ENCODE measurements at places on chromosomes 1 and 21. TPM values are rescaled to one million over a fixed set of nuclear protein-coding genes. Genes with fewer than 3 reads are reported as not detected.

The TMEM61 gene
- total RNA-seq: 0.04 TPM

The MIA3 gene
- total RNA-seq: 49.0 TPM

The LCE4A gene
- not detected for total RNA-seq

The ASPM gene
- total RNA-seq: 14.2 TPM

GRCh38 chr1:3396411-3396810 is 58.1 kb upstream of the ARHGEF16 start:
- DNase-seq: no peak

DNA sequence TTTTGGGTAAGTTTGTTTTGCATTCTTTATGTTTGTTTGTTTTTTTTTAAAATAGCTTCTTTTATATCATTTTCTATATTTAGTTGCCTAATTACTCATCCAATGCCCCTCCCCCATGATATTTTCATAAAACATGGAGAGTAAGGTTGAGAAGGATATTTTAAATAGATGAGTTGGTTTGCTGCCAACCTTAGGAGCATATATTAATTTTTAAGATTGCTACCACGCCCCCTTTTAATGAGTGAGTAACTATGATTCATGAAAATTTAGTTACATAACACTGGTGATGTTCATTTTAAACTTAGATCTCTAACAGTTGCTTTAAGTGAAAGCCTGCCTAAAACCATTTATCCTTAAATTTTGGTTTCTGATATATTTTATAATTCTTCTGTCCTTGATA is 18.7 kb downstream of the TMEM50A start:
- DNase-seq: no peak

- no peak for DNase-seq
These were observed 637 bp upstream of the MYBPHL start for GRCh38 chr1:109307274-109308021.
